Hematopoietic multipotent progenitor cell treated with erythropoietin and hydrocortisone succinate and interleukin-3 and kit ligand, for 4 days (in vitro differentiated cells): ENCODE measurements at places on chromosomes 4 and X.

- DNase-seq, result peak; percentile 70
Measured at GRCh38 chr4:15003401-15003890, 1.2 kb downstream of the CPEB2 start.

DNA sequence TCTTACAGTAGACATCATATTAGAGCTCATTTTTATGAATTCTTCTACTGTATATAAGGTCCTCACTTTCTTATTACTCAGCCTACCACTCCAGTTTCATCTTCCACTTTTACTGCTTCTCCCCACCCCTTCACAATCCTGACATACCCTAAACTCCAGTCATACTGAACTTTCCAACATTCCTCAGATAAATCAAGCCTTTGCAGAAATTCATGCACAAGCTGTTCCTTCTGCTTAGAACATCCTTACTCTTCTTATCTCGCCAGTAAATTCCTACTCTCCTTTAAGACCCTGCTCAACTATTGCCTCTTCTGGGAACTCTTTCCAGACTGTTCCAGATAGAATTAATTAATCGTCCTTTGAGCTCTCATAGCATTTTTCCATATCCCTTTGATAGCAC is 24.8 kb downstream of the RTL9 start:
- DNase-seq, result no peak

GRCh38 chrX:53093177-53093655 is 726 bp upstream of the KANTR start:
- DNase-seq, result peak; percentile 90

DNA sequence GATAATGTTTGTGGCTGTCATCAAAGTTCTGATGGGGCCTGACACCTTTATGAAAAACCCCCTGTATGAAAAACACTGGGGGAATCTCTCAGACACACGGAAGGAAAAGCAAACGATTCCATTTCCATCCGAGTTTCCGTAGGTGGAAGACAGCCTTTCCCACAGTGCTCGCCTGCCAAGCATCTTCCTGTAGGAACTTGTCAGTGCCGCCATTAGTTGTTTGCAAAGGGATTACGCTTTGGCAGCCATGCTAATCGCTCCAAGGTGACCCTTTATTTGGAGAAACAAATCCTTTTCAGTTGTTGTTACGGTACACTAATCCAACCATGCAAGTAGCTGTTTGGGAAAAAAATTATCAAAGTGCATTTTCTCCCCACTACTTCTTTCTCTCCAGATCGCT is 44.4 kb upstream of the STOX2 start:
- DNase-seq, result no peak

- DNase-seq, result no peak
Measured at GRCh38 chrX:127405946-127406345, 586.4 kb downstream of the PRR32 start.

DNA sequence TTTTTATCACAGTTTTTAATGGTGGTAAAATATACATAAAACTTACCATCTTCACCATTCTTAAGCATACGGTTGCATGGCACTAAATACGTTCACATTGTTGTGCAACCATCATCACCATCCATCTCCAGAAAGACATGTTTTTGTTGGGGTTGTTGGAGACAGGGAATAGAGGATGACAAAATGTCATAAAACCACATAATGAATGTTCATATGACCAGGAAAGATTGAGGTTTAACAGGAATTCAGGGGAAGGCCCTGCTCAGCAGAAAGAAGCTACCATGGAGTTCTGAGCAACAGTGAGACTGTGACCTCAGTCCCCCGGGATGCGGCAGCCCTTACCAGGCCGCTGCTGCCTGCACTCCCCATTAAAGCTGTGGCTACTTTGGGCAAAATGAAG is 63.9 kb upstream of the TRIM2 start:
- no peak for DNase-seq

DNA sequence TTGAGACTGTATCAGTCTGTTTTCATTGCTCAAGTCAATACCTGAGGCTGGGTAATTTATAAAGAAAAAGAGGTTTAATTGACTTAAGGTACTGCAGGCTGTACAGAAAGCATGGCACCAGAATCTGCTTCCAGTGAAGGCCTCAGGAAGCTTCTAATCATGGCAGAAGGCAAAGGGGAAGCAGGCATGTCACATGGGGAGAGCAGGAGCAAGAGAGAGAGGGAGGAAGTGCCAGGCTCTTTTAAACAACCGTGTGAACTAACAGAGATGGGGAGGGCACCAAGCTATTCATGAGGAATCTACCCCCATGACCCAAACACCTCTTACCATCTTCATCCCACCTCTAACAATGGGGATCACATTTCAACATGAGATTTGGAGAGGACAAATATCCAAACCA is 7.2 kb upstream of the TMEM131L start:
- no peak for DNase-seq
